ENCODE measurements at places on chromosomes 12 and 14.
A peak's percentile ranks its signal among the peaks of the same experiment; 100 is the strongest.

- no peak for DNase-seq
Observed at GRCh38 chr14:93173943-93174395, 10.7 kb downstream of the MOAP1 start.

DNA sequence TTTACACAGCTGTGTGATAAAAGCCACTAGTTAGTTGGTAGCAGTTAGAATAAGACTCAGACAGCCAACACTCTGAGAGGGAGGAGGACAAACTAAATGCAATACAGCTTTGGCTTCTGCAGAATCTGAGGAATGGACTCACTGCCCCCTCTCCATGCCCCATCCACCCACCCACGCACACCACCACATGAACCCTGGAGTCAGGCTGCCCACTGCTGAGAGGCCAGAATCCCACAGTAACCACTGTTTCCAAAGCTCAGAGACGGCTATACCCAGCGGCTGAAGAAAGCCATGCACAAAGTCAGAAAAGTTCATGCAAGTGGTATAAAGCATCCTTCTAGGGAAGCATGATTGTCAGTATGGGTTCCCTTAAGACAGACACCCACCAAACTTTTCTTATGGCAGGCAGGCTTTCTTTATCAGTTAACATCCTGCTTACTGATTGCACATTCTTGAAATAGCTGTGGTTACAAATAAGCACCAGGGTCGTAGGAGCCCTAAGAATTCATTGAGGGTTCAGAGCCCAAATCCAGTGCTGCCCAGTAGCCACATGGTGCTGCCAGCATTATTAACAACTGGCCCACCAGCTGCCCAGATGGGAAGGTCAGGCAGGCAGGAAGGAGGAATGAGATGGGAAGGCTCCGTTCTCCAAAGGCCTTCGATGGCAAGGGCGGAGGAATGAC is 61.5 kb downstream of the NT5DC3 start:
- no peak for DNase-seq

GRCh38 chr14:101628471-101628966 is 67.2 kb downstream of the DIO3 start:
- peak; percentile 89 for DNase-seq

DNA sequence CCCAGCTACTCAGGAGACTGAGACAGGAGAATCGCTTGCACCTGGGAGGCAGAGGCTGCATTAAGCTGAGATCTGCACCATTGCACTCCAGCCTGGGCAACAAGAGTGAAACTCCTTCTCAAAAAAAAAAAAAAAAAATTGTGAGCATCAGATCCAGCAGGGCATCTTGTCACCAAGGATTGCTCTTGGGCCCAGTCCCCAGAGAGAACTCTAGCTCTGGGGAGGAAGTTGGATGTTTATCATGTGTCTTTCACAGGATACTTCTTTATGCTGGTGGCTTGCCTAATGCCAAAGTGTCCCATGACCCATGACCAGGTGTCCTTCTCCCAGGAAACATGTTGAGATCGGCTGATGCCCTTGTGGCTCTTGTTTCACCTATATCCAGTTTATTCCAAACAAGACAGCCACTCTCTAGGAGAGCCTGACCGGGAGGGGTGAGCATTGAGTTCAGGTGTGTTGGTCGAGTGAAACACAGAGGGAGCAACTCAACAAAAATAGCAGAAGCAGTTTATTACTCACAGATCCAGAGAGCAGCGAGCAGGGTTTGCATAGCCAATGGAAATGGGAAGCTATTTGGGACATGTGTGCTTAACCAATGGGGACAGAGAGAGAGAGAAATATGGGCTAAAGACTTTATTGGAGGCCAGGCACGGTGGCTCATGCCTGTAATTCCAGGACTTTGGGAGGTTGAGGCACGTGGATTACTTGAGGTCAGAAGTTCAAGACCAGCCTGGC is 6.6 kb upstream of the TCHP start:
- no peak for DNase-seq

DNA sequence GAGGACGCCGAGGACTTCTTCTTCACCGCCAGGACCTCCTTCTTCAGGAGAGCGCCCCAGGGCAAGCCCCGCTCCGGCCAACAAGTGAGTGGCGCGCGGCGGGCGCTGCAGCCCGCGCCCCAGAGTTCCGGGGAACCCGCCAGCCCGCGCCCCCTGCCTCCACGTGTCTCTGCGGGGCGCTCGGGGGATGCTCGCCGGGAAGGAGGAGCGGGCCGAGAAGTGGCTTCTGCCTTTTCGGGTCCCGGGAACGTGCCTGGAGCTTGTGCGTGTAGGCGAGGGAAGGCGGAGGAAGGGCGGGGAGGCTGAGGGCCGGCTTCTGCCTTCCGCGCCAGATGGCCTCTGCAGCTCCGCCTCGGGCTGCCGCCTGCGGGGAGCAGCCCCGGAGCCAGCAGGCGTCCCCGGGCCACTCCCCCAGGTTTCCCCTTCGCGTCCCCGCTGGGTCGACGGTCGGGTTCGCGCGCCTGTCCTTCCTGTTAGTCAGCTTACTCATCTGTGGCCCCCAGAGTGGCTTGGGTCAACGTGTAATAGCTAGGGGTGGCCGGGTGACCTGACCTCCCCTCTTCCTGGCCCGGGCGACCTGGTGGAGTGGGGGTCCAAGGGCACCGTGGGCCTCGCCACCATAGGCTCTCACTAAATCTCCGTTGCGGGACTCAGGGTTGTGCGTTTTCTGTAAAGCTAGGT is 505 bp downstream of the RASSF3 start:
- peak; percentile 47 for DNase-seq

- no peak for DNase-seq
Observed at GRCh38 chr12:108241986-108242703, 97.0 kb downstream of the CMKLR1 start.

DNA sequence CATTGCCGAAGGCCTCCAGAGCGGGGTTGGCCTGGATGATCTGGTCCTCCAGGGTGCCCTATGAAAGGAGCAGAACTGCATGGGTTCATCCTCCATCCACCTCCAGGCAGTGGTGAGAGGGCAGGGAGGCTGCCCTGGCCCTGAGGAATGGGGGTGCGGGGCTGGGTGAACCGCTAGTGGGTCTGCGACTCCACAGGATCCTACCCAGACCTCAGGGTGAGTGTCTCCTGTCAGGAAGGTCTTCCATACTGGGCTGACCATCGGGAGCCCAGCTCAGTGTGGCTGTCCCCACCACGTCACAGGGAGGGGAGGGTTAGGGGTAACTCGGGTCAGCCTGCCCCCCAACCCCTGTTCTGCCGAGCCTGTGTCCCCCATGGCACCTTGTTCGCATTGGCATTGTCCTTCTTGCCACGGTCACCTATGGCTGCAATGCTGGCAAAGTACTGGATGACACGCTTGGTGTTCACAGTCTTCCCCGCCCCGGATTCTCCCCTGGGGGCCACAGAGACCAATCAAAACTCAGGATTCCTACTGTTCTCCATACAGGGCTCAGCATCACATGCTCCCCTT is 3.7 kb downstream of the MYH6 start:
- DNase-seq: no peak

- DNase-seq: peak; percentile 64
Observed at GRCh38 chr12:4421590-4422031, 24.0 kb downstream of the FGF6 start.

- no peak for DNase-seq
Observed at GRCh38 chr12:119440803-119441360, 106.4 kb downstream of the CCDC60 start.

GRCh38 chr12:32482226-32482625 is 82.9 kb downstream of the FGD4 start:
- DNase-seq: no peak
